ENCODE measurements at places on chromosomes 12 and 14.

DNA sequence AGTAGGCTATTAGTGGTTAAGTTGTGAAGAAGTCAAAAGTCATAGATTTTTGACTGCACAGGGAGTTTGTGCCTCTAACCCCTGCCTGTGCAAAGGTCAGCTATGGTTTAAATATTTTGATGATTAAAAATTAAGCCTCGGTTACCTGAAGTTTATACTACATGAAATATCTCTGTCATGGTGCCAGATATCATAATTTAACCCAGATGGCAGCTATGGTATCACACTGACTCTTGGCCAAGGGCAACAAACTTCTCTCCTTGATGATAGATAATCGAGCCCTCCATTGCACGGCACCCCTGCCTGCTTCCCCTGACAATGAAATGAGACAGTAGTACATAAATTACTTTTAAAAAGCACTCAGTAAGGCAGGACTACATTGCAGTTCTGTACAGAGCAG lies 80.8 kb downstream of the SLC35F4 start:
- no peak for DNase-seq

DNA sequence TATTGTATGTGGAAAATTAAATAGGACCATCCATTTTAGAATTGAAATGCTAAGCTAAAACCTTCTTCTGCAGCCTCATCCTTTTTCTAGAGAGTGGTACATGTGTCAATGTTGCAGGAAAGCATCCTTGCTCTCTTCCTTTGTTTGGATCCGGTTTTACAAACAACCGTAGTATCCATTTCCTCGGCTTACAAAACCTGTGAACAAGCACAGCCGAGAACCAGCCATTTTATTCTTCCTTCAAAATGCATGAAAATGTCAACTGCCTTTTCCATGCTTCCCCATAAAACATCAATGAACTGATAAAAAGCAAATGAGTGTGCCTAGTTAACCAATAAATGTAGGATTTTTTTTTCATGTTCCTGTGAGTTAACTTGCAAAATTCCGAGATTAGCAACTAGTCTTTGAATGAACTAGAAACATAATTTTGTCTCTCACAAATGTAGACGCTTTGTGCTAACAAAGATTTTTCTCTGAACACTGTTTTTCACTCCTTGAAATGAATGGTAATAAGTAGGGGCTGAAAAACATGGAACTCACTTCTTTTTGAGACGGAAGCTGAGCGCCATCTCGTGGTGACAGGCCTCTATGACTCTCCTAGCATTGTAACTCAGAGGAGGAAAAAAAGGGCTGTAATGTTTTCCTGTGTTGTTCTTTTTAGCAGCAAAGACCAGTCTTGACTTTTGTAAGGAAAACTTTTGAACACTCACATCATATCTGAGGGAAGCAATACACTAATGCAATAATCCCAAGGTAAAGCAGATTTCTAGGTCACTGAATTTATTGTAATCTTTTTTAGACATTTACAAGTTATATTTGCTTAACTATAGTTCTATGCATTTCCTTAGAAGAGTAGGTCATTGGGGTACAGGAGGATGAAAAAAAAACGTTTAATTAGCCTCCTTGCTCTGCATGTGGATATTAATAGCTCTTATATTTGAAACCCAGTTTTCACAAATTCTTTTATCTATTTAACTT lies 157.4 kb upstream of the FOXG1 start:
- peak; percentile 41 for DNase-seq

DNA sequence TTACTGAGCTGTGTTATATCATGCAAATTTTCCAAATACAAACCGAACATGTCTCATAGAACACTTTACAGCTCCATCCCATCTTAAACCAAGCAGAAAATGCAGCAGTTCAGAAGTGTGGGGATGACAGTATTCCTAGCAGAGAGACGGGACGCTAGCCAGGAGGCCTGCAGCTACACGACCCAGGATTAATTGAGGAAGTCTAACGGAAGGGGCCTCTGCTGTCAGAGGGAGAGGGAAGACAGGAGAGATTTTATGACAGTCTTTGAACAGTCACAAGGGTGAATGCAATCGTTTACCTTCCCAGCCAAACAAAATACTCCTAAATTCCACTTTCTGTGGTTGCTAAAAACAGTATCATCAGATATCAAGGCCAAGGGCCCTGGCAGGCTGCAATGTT lies 261.9 kb downstream of the TMEM132D start:
- DNase-seq = no peak

- DNase-seq = no peak
These were observed 16.7 kb downstream of the COL2A1 start for GRCh38 chr12:47987411-47988072.

- no peak for DNase-seq
These were observed 142.1 kb downstream of the GXYLT1 start for GRCh38 chr12:42002563-42002962.

- no peak for DNase-seq
These were observed 21.8 kb downstream of the MGAT4C start for GRCh38 chr12:86234316-86234855.

- no peak for DNase-seq
These were observed 43.0 kb downstream of the CCNK start for GRCh38 chr14:99524091-99524661.

DNA sequence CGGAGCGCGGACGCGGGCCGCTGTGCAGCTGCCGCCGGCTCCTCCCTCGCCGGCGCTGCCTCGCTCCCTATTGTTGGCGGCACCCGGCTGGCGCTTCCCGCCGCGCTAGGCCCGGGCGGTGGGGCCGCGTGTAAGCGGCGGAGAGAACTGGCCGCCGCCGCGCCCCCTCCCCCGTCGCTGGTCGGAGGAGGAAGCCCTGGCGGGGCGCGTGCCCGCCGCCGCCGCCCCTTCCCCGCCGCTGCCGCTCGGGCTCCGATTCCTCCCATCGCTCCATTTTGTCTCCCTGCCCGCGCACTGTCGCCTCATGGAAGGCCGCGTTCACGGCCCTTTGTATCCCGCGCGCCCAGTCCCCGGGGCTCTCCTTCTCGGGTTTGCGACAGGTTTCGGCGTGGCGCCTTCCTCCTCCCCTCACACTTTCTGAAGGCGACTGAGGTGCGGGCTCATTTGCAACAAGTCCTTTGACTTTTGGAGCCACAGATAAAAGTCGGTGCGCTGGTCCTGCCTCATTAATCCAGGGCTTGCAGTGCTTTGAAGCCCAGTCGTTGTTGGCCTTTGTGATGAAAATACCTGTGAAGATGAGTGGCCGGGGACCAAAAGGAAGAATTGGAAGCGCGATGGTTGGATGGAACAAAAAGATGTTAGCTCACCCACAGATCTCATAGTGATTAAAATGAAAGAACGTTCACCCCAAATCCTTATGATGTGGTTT lies 707 bp downstream of the CPSF6 start:
- DNase-seq = peak; percentile 99

GRCh38 chr12:105841840-105842239 lies 296.9 kb downstream of the NUAK1 start:
- no peak for DNase-seq

DNA sequence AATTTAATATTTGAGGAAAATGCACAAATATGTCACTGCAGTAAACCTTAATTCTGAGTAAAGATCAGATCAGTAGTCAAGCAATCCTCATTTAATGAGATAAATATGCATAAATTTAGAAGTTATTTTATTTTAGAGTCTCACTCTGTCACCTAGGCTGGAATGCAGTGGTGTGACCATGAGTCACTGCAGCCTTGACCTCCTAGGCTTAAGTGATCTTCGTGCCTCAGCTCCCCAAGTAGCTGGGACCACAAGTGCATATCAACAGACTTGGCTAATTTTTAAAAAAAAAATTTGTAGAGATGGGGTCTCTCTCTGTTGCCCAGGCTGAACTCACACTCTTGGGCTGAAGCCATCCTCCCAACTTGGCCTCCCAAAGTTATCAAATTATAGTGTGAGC lies 41.3 kb downstream of the LMO3 start:
- DNase-seq = no peak

DNA sequence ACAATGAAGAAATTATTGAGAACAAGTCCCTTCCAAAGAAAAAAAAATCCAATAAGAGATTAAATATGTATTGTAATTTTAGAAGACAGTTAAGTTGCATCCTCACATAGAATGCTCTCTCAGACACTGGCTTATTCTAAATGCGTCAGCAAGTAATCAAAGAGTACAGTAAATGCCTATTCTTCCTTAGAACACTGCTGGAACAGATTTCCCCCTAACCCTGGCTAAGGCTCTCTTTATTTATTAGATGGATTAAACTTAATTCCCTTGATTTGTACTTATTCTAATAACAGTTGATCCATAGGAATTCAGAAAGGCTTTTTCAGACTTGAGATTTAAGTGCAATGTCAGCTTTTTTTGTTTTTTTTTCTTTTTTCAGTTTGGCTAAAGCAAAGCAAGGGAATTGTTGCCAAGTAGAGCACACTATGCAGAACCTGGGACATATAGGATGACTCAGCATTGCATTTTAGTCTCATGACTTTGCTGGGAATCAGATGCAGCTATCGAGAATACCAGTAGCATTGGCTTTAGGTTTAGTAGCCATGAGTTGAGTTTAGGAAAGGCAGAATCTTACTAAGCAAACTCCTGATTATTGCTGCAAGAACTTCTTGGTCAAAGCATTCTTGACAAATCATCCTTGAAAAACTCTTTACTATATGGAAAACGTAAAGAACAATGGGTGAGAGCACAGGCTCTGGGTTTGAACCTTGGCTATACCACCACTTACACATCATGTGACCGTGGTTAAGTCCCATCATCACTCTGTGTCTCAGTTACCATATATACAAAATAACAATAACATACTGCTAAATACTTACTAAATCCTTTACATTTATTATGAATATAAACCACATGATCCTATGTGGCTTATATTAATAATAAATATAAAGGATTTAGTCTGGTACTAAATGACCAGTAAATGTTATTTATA lies 26.7 kb downstream of the MED21 start:
- DNase-seq = no peak

GRCh38 chr12:30985814-30986452 lies 59.4 kb downstream of the TSPAN11 start:
- DNase-seq = no peak

- no peak for DNase-seq
These were observed 1.2 kb downstream of the KCNK10 start for GRCh38 chr14:88321692-88322503.

GRCh38 chr14:69612014-69612782 lies 802 bp downstream of the SUSD6 start:
- DNase-seq = no peak

GRCh38 chr12:51321882-51322281 lies 2.1 kb downstream of the BIN2 start:
- DNase-seq = no peak

DNA sequence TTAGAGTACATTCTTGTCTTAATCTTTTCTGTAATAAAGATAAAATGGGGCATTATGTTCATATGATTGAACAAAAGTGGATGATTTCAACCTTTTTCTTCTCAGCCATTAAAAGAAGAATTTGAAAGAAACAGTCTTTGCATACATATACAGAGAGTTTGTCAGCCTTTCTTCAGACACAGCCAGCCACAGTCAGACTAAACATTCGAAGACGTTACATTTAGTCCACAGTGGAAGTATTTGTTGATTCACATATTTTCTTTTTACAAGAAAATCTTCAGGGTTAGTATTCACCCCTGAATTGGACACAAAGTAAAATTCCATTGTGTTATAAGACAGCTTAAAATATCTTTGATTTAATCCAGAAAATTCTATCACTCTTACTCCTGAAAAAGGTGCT lies 36.2 kb downstream of the ETV6 start:
- DNase-seq = no peak

- DNase-seq = peak; percentile 91
These were observed 12.4 kb downstream of the LUM start for GRCh38 chr12:91098941-91099340.

DNA sequence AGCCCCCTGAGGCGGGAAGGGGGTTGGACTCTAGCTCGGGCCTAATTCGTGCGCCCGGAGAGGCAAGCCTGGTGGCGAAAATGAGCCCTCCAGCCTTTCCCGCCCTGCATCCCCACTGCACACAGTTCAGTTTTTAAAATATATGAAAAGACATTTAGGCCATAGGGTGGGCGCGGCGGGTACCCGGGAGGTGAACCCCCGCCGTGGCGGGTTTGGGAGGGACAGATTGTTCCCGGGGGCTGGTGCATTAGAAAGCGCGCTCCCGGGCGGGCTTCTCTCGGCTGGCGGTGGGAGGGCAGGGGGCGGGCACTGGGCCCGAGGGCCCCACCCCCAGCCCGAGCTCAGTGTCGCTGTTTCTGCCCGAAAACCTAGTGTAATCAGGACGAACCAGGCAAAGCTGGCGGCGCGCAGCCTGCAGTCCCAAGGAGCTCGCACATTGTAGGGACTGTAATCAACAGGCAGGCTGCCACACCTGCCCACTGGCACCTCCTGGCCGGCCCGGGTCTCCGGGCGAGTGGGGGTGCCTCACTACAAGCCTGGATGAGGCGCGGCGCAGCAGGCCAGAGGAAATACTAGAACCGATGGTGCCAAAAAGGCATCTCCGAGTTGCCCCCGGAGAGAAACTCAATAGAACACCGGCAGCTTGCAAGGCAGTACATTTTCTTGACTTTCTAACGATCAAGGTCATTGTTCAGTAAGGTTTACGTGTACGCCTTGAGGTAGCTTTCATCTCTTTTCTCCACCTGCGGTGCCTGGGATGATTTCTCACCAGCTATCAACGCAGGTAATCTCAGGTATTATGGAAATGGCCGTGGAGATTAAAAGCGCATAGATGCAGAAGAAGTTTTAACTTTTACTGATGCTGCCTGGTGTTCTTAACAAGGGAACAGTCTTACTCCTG lies 764 bp upstream of the SPTB start:
- no peak for DNase-seq

GRCh38 chr12:108341854-108342847 lies 3.0 kb upstream of the CMKLR1 start:
- DNase-seq = no peak

DNA sequence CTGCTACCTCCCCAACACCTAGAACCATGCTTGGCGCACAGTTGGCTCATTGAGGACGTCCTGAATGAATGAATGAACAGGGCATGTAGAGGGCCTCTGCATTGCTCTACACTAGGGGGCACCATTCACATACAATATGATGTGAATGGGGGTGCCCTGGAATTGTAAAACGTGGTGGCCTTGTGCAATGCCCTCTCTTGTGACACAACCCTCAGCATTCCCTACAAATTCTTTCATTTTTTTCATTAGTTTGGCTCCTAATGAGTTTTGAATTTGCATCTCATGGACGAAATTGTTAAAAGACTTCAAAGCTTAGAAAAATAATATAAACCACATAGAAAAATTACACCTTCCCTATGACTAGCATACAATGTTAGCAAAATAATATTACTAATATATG lies 2.3 kb upstream of the DIO2 start:
- no peak for DNase-seq

DNA sequence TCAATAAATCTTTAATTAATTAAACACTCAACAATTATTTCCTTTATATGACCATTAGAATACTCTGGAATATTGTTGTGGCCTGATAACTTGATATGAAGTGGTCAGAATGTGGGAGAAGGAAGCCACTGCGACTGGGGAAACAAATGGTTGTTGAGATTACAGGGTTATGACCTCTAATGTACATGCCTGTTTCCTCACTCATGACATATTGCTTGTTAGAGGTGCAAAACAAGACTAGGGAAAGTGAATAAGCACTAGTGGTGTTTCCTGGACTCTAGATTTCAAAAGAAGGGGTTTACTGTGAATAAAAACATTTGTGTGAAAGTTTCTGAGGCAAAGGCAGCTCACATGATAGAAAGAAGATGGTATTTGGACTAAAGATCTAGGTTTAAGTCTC lies 53.3 kb downstream of the STAB2 start:
- no peak for DNase-seq

Measured in T1000 (cell line).